ENCODE measurements at places on chromosomes 7 and 10.

DNA sequence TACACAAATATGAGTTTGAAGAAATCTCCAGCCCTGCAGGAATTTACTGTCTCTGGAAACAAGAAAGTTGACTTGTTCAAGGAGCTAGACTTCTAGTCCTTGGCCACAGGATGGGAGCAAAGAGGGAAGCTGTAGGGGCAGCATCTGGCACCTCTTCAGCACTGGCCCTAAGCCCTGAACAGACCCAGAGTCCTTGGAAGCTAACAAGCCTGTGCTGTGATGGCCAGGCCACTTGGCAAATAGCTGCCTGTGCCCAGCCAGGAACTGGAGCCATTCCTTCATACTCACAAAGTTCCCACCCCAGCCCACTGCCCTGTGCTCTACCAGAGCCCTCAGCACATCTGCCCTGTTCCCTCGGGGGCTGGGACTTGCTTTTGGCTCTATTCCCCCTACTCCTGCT, 9.4 kb upstream of the COL13A1 start:
- DNase-seq: no peak

DNA sequence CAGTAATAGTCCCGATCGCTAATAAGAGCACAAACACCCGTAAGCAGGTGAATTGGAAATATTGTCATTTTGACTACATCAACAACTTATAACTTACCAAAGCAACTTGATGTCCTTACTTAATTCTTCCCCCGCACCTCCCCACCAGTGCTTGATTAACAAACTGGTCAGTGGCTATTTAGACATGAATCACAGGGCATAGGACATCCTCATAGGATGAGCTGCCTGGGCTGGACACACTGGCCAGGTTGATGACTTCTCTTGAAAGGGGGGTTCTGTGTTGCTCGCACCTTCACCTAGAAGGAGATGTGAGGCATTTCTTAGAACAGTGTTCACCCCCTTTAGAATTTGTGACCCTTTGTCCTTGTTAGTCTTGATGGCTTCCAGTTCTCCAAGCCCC, 163.2 kb downstream of the TCF7L2 start:
- no peak for DNase-seq

GRCh38 chr7:781186-781849, 51.0 kb upstream of the SUN1 start:
- DNase-seq: no peak

DNA sequence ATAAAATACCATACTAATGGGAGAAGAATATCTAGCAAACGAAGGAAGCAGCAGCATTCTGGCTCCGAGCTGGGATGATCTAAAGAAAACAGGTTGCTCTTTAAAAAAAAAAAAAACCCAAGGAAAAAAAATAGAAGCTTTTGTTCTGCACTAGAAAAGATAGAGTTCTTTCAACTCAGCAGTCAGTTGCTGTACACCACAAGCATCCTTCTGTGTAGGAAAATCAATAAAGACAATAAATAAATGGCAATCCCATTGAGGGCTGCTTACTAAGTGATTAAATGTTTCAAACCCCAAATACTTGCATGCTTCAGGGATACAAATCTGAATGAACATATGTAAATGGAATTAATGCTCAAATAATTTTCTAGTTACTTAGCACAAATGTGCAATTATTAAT, 207.1 kb downstream of the TEX36 start:
- no peak for DNase-seq

DNA sequence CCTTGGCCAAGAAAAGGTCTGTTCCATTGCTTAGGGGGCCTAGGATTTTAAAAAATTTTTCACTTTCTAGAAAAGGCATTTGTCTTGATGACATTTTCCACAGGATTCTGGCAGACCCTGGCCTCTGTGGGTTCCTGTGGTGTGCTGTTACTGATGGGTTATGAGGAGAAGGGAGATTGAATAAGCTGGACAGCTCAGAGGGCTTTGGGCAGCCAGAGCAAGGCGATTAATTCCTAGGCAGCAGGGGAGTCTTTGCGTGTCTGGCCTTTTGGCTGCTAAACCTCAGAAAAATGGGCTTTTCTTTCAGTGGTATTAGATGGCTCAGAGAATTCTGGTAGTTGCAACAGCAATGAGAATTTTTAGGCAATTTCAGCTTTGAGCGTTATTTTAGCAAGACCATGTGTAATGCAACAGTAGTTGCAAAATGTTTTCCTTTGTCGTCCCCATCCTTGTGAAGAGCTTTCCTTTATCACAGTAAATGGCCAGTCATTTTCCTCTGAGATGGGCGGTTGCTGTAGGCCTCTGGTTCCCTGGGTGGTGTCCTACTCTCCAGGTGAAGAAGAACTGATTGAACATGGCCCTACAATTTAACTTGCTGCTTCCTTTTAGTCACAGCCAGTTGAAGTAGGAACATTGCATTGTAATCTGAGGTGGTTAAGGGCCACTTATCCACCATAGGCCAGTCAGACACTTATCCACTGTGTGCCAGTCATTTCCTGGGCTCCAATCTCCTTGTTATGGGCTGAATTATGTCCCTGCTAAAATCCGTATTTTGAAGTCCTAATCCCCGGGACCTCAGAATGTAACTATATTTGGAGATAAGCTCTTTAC, 43.2 kb downstream of the SH2D4B start:
- DNase-seq: no peak

DNA sequence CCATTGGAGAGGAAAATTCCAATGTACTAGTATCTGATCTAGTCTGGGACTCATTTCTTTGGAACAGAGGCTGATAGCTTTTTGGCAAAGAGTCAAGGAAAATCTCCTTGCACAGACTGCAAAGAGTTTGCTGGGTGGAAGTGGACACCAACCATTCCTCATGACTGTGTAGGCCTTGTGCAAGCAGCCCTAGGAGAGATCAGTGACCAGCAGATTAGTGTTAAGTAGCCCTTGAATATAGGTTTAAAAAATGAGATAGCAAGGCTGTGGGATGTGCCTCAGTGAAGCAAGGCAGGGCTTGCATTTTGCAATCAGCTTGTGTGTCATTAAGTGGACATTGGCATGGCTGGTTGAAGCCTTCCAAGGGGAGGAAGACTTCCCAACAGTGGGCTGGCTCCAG, 341.6 kb downstream of the PLXNA4 start:
- no peak for DNase-seq

Data from esophagus squamous epithelium (tissue), 5 donors.